Stimulated activated CD8-positive, alpha-beta memory T cell treated with anti-CD3 and anti-CD28 coated beads, Interleukin-2, amount 100 ng/mL, for 1 hour (primary cell): ENCODE measurements at places on chromosomes 12 and 14.

DNA sequence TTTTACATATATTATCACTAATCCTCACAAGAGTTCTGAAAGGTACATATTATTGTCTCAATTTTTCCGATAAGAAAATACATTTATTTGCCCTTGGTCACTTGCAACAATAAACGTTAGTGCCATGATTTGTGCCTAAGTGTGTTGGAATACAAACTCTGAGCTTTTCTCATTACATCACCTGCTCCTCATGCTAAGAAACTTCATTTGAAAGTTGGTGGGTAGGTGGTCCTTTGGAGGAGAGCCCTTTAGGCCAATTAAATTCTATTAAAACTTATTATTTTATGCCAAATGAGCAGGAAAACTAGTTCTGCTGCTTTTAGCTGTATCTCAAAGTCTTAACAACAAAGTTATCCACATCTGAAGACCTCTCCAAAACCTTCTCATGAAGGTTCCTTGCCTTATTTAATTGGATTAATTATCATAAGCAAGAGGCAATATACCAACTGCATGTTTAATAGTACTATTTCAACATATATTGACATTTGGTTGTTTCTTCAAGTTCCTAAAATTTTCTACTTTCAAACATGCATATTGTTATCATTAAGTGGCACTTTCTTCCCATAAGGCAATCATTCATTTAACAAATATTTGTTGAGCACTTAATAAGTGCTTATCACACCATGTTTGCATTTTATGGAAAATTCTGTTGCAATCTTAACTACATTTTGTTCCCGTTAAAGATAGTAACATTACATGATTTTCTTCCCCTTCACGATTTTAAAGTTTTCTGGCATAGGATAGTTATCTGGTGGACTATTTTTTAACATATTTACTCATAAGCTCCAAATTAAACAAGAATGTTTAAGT lies 40.1 kb upstream of the LRRK2 start:
- DNase-seq, result no peak

GRCh38 chr12:53098354-53098981 lies 1.0 kb downstream of the IGFBP6 start:
- no peak for DNase-seq

DNA sequence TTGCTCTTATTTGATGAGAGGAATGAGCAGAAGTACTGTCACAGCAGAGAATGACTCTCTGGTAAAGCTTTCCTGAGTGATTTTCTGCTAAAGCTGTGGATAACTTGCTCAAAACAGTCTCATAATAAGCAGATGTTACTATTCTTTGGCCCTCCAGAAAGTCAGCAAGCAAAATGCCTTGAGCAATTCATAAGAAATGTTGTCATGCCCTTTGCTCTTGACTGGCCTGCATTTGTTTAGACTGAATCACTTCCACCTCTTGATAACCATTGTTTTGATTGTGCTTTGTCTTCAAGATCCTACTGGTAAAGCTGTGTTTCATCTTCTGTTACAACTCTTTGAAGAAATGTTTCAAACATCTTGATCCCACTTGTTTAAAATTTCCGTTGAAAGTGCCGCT lies 457.9 kb upstream of the FOXG1 start:
- no peak for DNase-seq

- DNase-seq, result no peak
Measured at GRCh38 chr12:74468401-74468800, 69.2 kb upstream of the ATXN7L3B start.

DNA sequence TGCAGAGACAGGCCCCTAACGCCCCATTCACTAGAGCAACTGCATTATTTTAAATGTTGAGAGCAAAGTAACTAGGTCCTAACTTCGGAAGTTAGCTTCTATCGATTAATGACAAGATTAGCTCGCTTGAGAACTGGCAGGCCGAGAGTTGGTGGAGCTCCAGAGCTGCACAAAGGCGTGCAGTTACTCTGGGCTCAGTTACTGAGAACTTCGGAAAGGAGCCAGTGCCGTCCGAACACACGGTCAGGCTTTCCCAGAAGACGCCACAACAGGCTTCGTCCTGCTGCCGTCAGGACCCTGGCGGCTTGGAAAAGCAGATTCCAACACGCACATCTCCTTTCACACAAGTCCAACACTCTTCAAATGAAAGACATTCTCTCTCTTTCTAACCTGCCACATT lies 45.4 kb upstream of the TESC start:
- DNase-seq, result no peak

- no peak for DNase-seq
Measured at GRCh38 chr12:75704664-75705063, 193.3 kb upstream of the KRR1 start.

DNA sequence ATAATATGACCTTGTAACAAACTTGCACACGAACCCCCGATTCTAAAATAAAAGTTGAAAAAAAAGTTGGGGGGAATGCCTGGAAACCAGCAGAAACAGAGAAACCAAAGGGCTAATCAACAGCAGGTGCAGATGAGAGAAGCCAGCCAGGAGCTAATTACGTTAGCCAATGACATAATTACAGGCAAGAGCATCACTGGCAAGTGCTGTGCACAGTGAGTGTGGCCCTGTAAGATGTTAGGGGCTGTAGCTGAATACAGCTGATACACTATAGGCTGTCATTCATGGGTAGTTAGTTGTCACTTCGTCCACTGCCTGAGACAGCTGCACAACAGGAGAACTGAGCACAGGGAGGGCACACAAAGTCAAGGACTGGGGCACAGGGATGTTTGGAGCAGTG lies 7.3 kb upstream of the FGF23 start:
- DNase-seq, result no peak
